ENCODE measurements at places on chromosomes 7 and 10. TPM values are rescaled to one million over a fixed set of nuclear protein-coding genes. Genes with fewer than 3 reads are reported as not detected.

Gene FEZF1
- not detected for total RNA-seq

Gene RBP3
- total RNA-seq: not detected

Gene RBP4
- total RNA-seq: 1.1 TPM

Gene AKR1E2
- total RNA-seq: 14.3 TPM

Gene TUBAL3
- not detected for total RNA-seq

Gene OR13A1
- total RNA-seq: not detected

Gene PON1
- total RNA-seq: not detected

Gene HOXA2
- not detected for total RNA-seq

DNA sequence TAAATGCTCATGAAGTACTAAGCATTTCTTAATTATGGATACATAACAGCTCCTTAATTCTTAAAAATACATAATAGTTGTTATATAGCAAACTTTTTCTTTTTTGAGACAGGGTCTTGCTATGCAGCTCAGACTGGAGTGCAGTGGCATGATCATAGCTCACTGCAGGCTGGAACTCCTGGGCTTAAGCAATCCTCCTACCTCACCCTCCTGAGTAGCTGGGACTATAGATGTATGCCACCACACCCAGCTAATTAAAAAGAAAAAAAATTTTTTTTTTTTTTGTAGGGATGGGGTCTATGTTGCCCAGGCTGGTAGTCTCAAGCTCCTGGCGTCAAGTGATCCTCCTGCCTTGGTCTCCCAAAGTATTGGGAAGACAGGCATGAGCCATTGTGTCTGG lies 30.9 kb downstream of the IRF5 start:
- no peak for DNase-seq

GRCh38 chr7:41319581-41319980 lies 383.3 kb downstream of the INHBA start:
- DNase-seq: peak; percentile 13

- DNase-seq: no peak
These were observed 83.7 kb downstream of the MBL2 start for GRCh38 chr10:52688899-52689298.

GRCh38 chr10:515674-516073 lies 173.8 kb downstream of the DIP2C start:
- no peak for DNase-seq

DNA sequence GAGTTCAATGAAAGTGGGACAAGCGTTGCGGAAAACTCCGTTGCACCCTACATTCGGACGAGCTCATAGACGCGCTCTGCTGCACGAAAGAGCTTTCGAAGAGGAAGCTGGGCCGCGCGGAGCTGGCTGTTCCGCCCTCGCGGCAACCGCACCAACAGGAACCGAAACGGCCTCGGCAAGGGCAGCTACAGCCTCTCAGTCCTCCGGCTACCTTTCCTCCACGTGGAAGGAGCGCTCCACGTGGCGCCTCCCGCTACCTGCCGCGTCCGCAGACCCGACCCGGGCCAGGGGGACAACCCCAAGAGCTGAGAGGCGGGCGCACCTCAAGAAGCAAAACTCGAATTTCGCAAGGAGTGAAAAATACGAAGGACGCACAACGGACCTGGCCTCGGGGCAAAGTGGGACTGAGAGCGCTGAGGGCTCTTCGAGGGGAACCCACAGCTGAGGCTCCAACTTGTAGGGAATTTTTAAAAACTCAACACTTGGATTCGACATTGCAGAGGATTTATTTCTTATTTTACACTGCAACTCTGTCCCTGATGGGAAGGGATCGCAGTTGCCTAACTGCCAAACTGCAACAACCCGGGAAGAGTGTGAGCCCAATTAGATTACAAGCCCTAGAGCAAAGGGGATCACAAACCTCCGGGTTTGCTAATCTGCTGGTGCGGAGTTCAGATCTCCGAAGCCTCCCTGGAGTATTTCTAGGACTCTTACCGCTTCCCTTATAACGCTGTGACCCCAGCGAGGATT lies 1.4 kb downstream of the HPSE2 start:
- DNase-seq: peak; percentile 77

DNA sequence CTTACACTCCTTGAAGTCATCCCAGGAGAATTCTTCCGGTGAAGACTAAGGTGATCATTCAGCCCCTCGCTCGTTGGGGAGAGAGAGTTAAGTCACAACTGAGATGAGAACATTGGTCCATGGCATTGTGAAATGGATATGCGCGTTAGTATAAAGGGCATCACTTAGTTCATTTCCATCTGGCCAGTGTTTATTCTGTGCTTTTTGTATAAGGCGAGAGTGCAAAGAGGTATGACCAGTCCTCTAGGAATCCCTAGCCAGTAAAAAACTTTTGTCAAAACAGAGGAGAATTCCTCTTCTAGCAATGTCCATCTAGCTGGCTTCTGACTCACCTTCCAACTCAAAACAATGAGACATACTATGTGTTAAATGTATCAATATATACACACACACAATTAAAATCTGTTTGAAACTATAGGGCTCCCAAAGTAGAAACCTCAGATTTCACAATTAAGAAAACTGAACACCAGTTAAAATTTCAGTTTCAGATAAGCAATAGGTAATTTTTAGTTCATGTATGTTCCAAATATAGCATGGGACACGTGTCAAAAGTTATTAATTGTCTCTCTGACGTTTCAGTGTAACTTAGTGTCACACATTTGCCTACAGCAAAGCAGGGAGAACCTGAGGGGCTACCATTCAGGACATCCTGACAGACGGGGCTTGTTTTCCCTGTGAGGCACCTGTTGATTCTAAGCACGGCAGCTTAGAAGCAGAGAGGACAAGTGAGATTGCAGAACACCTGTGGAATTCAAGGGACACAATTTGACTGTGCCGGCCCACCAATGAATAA lies 158.9 kb downstream of the KLF6 start:
- DNase-seq: peak; percentile 61

DNA sequence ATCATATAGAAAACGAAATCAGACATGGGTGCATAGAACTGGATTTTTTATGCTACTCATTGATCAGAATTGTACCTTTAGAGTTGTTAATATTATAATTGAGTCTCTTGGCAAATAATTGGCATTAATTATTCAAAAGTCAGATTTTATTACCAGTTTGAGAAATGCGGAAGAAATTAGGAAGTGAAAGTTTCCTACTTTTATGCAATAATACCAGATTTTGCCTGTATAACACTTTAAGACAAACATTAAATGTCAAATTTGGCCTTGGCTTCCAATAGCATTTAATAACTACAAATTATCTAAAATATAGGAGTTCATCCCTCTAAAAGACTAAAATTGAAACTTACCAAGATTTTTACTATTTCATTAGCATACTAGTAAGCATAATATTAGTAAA lies 6.8 kb upstream of the TFEC start:
- no peak for DNase-seq

DNA sequence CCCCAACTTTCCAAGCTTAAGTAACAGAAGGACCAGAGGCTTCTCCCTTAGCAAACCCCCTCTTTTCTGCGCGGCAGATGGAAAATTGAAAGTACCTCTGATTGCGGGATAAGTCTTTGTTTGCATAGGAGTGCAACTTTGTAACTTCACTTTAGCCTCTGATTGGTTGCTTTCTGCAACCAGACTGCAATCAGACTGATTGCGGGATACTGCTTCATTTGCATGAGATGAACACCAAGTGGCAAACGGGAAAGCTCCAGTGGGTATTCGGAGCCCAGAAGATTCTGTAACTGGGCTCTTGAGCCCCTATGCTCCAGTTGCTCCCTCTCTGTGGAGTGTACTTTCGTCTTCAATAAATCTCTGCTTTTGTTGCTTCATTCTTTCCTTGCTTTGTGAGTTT lies 260.6 kb downstream of the BAMBI start:
- DNase-seq: no peak

DNA sequence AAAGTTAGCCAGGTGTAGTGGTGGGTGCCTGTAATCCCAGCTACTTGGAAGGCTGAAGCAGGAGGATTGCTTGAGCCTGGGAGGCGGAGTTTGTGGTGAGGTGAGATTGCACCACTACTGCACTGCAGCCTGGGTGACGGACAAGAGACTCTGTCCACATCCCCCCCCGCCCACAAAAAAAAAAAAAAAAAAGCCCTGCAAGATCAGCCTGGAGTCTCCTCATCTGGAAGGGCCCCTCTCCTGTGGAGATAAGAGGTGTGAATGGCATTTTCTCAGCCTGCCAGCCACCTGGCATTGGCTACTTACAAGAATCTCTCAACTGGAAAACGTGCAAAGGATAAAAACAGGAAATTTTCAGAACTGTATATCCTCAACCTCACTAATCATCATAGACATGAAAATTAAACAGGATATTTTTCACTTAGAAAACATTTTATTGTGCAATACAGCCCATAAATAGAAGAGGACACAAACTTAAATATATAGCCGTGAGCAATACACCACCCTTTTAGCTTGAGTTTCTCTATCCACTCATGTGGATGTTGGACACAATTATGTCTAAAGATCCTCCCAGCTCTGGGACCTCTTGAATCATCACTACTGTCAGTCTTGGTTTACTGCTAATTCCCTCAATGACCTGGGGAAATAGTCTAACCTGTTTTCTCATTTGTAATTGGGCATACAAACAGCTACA lies 11.3 kb upstream of the TSPAN15 start:
- DNase-seq: peak; percentile 83

DNA sequence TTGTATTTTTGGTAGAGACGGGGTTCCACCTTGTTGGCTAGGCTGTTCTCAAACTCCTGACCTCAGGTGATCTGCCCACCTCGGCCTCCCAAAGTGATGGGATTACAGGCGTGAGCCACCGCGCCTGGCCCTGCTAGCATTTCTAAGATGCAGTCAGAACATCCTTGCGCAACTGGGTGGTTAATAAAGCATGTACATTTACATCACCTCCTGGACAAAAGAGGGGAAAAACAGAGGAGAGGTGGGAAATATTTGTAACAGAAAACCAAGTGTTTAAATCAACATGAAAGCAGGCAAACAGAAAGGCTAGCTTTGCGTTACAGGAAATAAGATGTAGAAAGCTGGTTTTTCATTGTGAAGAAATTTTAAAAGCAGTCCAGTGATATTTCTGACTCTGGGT lies 220.9 kb upstream of the KMT2E start:
- DNase-seq: no peak

DNA sequence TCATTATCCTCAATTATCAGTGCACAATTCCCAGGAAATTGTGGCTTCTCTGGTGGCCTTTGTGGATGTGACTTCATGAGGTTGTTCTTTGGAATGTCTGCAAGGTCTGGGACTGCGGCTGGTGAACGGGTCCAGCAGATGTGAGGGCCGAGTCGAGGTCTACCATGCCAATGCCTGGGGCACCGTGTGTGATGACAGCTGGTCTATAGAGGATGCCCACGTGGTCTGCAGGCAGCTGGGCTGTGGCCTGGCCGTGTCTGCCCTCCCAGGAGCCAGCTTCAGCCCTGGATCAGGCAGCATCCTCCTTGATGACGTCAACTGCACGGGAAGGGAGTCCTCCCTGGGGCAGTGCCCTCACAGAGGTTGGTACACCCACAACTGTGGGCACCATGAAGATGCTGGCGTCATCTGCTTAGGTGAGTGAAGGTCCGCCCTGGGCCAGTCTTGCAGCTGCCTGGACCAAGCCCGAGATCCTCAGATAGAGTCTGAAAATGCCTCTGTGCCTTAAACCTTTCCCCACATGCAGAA lies 46.9 kb downstream of the CUZD1 start:
- DNase-seq: no peak

DNA sequence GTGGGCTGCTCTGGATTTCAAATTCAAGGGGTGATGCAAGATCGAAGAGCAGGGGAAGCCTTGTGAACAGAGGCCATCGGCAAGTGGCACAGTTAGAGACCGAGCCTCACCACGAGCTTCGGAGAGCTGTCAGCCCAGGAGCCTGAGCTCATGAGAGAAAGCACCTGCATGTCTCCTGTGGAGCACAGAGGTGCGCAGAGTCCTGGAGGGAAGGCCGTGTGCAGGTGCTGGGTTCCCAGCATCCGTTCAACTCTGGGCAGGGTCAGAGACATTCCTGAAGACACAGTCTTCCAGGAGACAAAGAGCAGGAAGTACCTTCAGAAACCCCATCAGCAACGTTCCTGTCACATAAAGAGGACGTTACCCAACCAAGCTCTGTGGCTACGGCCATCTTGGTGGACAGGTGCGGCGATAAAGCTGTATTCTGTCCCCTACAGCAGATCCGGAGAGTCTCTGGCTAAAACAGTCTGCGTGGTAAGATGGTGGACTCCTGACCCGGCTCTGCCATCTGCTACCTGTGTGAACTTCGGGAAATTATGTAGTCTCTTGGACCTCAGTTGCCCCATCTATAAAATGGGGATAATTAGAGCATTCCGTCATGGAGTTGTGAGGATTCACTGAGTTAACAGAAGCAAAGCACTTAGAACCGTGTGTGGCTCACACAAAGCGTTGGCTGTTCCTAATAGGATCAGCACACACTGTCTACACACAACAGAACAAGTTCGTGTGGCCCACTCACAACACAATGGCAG lies 40.6 kb downstream of the NOD1 start:
- DNase-seq: no peak

- DNase-seq: peak; percentile 23
These were observed 116.0 kb upstream of the HABP2 start for GRCh38 chr10:113436851-113437250.

DNA sequence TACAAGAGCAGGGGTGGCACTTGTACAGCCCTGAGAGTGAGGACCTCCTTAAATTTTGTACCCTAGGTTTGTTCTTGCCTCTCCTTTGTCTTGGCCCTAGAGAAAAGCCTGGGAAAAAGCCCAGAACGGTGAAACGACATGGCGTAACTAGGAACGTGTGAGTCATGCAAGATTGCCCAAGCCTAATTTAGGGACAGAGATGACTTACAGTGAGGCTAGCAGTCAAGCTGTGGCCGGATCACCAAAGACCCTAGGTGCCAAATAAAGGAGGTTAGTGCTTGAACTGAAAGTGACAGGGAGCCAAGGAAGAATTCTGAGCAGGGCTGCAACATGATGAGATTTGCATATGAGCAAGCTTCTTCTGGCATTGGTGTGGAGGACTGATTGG lies 25.1 kb downstream of the TBXAS1 start:
- peak; percentile 92 for DNase-seq

- no peak for DNase-seq
These were observed 2.8 kb downstream of the GIMAP8 start for GRCh38 chr7:150453181-150453580.

- no peak for DNase-seq
These were observed 7.4 kb upstream of the CYCS start for GRCh38 chr7:25132430-25132829.

- no peak for DNase-seq
These were observed 258.3 kb downstream of the GATA3 start for GRCh38 chr10:8312781-8313180.

DNA sequence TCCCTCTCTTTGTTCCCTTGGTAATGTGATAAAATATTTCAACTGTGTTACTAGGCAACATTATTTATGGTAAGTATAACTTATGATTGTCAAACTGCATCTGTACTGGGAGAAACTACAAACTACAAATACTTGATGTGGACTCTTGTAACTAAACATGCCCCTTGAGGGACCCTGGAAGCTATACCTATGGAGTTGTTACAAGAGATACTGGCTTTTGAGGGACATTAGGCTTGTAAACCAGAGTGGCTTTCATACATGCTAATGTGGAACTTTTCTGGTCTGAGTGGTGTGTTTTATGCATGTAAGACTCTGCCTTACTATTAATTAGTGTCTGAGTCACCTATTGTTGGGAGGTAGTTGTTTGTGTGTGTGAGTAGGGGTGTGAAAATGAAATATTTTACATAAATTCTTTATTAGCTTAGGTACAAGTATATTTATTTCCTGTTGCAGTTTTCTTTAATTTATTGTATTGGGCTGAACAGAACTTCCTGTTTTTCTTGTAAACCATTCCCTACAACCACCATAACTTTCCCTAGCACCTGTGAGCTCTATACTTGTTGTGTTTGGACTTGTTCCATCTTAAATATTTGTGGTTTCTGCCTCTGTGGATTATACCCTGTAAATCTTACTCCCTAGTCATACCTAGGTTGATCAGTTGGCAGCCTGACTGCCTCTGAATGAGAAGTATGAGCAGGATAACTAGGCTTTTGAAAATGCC lies 49.8 kb downstream of the STK31 start:
- no peak for DNase-seq
